ENCODE measurements at places on chromosomes 5 and 9.

DNA sequence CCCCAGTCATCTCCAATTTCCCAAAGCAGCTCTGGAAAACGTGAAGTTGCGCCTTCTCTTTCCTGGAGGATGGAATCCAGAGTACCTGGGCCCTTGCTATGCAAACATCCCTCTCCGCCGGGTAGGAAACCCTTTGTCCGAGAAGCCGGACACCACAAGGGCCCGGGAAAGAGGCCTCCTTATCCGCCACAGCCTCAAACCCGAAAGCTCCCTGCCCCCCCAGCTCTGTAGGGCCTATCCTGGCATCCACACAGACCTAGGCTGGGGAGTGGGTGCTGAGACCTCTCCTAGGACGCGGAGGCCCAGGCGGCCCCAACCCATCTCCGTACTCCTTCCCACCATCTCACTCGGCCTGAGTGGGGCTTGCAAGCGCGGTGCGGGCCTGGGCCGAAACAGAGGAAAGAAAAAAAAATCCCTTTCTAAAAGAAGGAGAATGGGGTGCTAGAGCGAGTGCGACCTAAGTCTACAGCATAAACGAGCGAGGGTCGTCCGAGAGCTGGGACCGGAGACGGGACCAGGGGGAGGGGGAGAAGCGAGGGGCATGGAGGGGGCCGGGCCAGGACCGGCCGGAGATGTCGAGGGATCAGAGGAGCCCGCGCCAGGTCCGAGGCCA is 624 bp downstream of the FBXW11 start:
- DNase-seq: peak; percentile 29

DNA sequence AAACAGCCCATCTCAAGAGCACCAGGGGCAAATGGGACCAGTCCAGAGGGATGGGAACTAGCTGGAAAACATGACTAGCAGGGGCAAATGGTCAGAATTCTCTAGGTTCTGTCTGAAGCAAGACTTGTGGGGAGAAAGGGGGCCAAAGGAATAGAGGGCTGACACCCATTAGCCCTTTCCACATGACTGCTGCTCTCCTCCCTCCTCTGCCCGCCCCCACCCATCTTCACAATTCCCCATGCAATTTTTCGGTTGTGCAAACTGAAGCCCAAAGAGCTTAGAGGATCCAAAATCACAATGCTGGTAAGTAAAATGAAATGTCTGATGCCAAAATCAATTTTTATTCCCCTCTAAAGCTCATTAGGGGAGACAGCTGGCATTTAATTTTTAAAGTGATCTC is 207.1 kb downstream of the DCP2 start:
- DNase-seq: no peak

GRCh38 chr5:10543585-10544040 is 20.3 kb upstream of the ANKRD33B start:
- DNase-seq: no peak

GRCh38 chr5:76717222-76718083 is 1.5 kb downstream of the F2R start:
- DNase-seq: peak; percentile 52

DNA sequence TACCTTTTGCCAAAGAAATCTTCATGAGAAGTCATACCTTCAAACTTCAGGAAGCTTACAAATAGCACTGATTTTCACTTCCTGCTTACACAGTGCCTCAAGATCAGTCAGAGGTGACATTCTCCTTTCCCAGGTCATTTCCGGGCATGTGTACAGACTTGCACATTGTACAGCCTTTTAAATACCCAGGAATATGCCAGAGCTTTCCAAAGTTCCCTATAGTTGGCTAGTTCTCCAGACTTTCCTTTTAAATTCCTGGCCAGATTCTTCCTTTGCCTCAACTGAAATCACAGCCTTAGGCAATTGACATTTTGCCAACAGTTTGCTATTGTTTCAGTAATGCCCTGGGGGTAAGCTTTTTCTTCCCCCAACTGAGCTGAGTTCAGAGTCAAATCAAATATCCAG is 47.2 kb downstream of the RFX3 start:
- peak; percentile 76 for DNase-seq

- DNase-seq: peak; percentile 94
These were observed 290.0 kb downstream of the ACTL7B start for GRCh38 chr9:108565651-108566378.

- no peak for DNase-seq
These were observed 126.4 kb upstream of the CXCL14 start for GRCh38 chr5:135705141-135705631.

DNA sequence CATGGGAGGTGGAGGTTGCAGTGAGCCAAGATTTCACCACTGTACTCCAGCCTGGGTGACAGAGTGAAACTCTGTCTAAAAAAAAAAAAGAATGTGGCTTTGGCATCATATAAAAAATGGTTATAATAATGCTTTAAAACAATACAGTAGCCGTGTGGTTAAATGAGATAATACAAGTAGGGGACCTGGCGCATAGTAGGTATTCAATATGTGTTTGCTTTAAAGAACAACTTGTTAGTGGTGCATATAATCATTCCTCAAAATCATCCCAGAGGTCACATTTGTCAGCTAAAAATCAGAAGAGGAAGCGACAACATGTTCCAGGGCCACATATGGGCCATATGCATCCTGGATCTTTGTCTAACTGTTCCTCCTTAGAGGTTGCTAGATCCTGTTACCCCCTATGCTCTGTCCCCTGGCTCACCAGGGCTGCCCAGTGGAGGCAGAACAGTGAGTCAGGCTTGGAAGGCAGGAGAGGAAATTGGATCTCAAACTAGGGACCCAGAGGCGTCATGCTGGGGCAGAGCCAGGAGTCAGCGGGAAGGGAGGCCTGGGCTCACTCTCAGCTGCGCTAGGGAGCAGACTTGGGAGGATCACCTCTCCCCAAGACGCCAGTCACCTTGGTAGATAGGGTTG is 27.7 kb downstream of the LHX6 start:
- DNase-seq: peak; percentile 50

Measured in cardiac fibroblast (primary cell).